ENCODE measurements at places on chromosomes 5 and 9. TPM values are rescaled to one million over a fixed set of nuclear protein-coding genes. Genes with fewer than 3 reads are reported as not detected.
A peak's percentile ranks its signal among the peaks of the same experiment; 100 is the strongest.

GRCh38 chr5:127409921-127410675, 107.3 kb upstream of the PRRC1 start:
- no peak for DNase-seq

- no peak for DNase-seq
These were observed 97.1 kb downstream of the ZNF618 start for GRCh38 chr9:113973226-113973625.

DNA sequence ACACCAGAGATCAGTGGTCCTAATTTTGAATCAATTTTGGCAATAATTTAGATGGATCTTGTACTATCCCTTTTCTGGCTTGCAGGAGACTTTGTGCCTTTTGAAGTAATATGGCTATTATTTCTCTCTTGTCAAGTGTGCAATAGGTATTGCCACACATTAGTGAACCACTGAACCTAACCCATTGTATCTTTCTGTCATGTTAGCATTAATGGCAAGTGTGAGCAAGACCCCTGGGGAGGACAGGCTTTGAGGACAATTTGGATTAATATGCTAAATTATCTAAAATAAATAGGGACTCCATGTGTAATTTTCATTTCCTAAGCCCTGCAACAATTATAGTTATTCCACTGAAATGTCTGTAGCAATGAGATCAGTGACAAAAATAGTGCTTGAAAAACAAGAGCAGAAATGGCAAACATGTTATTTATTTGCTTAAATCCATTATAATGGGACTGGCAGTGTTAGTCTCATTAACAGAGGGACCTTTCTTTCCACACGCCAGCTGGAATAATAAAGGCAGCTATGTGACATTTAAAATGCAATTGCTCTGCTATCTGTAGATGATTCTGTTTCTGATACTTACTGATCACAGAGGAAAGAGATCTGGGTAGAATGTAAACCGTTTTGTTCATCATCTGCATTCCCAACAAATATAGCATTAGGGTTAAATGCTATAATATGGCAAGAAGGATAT, 753.3 kb upstream of the ZNF608 start:
- no peak for DNase-seq

GRCh38 chr5:6732634-6733410, 19.6 kb downstream of the TENT4A start:
- DNase-seq = no peak

DNA sequence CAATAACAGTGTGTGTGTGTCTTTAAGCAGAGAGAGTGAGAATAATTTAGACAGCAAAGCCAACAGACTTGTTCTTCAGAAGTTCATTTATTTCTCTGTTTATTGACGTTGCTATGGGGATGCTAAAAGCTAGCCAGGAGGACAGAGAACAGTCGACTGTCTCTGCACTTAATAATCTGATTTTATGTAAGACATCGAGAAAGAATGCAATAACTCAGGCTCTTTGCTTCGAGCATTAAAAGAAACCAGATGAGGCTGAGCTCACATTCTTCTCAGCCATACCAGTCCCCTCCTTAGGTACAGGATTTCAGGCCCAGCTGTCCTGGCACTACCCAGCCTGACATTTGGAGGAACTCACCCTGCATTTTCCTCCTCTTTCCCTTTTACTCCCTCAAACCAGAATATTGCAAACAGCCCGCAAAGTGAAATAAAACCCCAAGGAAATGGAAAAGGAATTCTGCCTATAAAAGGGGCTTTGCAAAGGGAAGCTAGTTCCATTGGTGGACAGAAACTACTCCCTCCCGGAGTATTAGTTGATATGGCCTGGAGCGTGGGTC, 44.5 kb upstream of the DPYSL3 start:
- DNase-seq = peak; percentile 90

Gene HRH2
- total RNA-seq = 44.6 TPM

Gene SH2D3C
- 38.1 TPM for total RNA-seq
